Activated CD8-positive, alpha-beta T cell treated with anti-CD3 and anti-CD28 coated beads, Interleukin-2, amount 10 ng/mL, durations not matched to agents 7 days and 5 days (primary cell): ENCODE measurements at places on chromosomes 1 and 21. TPM values are rescaled to one million over a fixed set of nuclear protein-coding genes. Genes with fewer than 3 reads are reported as not detected.

- DNase-seq, result no peak
These were observed 15.0 kb upstream of the SLC16A1 start for GRCh38 chr1:112971006-112971405.

Gene ALG14
- 5.8 TPM for total RNA-seq

Gene HSD11B1
- total RNA-seq, result not detected

Gene COL11A1
- total RNA-seq, result not detected
